HFF-Myc (cell line): ENCODE measurements at places on chromosomes 11 and 22.

- no peak for DNase-seq
Measured at GRCh38 chr11:64741375-64742086, 2.4 kb downstream of the RASGRP2 start.

DNA sequence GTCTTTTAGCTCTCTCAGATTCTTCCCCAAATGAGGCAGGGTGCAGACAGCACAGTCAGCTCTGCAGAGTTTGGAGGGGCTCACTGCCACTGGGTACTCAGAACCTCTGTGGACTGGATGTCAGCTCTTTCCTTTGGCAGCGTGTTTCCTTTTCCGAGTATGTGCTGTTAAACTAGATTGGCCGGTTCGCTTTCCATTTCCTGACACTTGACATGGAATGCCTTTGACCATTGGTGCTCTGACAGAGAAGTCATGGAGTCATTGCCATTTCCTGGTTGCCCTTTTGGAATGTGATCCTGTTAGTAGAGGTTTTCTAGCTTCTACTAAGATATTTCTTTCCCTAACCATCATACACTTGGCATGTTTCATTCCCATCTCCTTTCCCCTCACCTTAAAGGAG lies 86.7 kb downstream of the SWAP70 start:
- DNase-seq = no peak

DNA sequence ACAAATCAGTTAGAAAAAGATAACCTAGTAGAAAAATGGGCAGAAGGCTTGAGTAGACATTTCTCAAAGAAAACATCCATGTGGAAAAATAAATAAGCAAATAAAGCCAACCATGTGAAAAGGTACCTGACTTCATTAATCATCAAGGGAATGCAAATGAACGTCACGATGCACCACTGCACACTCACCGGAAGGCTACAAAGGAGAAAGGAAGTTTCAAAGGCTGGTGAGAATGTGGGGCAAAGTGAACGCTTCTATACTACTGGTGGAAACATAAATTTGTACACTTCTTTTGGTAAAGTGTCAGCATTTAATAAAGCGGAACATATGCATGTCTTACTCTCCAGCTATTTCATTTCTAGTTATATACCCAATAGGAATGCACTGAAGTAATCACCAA lies 166.8 kb downstream of the CSNK2A3 start:
- no peak for DNase-seq

DNA sequence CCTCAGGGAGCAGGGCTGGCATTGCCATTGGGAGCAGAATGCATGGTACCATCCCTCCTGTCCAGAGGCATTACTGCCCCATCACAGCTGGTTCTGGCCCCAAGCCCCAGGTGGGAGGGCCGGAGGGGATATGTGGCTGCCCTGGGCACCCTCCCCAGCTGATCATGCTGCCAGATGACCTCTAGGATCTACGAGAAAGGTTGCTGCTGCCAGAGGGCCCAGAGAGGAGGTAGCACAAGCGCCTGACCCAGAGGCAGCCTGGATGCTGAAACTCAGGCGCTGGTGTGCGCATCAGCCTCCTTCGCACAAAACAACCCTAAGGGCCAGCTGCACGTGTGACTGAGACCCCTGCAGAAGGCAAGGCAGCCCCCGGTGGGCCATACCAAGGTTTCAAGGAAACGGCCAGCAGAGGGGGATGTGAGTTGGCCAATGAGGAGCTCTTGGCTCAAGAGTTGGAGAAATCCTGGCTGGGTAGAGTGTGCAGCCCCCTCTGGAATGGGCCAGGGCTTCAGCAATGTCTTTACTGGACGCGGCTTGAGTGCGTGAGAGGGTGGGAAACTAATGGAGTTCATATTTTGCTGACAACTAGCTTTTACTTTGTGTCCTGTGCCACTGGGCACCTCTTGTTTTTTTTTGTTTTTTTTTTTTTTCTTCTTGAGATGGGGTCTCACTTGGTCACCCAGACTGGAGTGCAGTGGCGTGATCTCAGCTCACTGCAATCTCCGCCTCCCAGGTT lies 88.3 kb upstream of the PARVA start:
- no peak for DNase-seq

DNA sequence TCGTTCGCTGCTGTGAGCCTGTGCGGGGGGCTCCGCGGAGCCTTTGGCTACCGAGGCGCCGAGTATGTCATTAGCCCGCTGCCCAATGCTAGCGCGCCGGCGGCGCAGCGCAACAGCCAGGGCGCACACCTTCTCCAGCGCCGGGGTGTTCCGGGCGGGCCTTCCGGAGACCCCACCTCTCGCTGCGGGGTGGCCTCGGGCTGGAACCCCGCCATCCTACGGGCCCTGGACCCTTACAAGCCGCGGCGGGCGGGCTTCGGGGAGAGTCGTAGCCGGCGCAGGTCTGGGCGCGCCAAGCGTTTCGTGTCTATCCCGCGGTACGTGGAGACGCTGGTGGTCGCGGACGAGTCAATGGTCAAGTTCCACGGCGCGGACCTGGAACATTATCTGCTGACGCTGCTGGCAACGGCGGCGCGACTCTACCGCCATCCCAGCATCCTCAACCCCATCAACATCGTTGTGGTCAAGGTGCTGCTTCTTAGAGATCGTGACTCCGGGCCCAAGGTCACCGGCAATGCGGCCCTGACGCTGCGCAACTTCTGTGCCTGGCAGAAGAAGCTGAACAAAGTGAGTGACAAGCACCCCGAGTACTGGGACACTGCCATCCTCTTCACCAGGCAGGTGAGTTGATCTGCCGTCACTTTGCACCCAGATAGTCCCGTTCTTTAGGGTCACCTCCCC lies 1.0 kb downstream of the ADAMTS15 start:
- DNase-seq = no peak
